ENCODE measurements at places on chromosomes 2 and 18.

- DNase-seq = no peak
Measured at GRCh38 chr2:106812383-106812782, 73.6 kb downstream of the ST6GAL2 start.

GRCh38 chr2:119028327-119029174, 86.6 kb downstream of the MARCO start:
- DNase-seq = no peak

GRCh38 chr2:226971084-226971483, 135.2 kb downstream of the RHBDD1 start:
- no peak for DNase-seq

DNA sequence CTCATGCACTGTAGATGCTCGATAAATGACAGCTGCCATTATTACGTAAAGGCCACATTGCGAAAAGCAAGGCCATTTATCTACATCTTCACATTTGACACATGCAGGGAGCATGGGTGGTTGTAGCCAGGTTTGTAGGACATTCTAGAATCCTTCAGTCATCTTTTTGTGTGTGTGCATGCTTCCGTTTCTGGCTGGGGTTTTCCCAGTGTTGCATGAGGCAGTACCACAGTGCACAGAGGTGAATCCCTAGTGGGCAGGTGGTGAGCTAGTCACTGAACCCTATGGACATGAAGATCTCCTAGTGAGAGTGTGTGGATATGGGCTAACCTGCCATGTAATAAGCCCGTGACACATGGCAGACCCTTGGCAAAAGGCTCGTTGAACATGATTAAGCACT, 151.8 kb upstream of the SLC14A2 start:
- DNase-seq = no peak

DNA sequence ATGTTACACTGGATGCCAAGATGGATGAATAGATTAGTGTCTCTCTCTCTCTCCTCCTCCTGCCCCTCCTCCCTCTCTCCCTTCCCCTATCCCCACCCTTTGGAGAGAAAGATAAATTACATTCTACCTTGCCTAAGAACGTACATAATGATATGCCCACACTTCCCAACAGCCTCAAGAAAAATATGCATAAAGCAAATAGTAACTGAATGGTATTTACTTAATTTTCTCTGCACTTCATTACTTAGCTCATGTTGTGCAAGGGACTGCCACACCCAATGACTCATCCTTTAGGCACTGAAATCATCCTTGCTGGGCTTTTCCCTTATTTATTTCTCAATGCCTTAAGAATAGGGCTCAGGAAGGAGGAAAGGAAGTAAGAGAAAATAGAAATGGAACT, 137.3 kb upstream of the PID1 start:
- DNase-seq = no peak

DNA sequence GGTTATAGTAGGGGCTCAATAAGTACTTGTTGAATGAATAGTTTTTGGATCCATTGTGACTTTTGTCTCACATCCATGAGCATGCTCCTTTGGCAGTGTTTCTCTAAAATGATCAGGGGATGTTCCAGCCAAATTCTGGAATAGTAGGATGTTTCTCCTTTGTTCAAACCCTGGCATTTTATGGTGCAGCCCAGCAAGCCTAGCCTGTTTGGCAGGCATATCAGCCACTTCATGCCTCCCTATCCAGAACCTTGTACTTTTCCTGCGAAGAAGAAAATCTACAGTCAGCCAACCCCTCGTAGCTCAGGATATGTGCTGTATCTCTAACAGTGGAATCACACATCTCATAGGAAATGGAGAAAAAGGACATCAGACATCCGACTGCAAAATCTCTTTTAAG, 27.1 kb upstream of the RPRD1A start:
- DNase-seq = no peak

DNA sequence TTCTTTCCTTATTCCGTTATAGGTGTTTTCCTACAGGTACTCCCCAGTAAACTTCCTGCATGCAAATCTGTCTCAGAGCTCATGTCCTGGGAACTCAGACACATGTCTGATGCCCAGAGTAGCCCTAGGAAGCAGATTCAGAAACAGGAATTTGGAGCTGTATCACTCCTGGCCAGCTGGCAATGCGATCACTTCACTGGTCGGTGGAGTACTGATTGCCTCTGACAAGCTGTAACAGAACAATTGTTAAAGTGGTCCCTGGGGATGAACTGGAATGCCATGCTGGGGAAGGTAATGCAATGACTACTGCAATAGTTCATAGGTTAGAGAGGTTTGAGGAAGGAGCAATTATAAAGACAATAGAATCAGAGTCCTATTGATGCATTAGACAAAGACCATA, 131.6 kb upstream of the DOCK10 start:
- DNase-seq = no peak

GRCh38 chr2:6109831-6110230, 417.6 kb downstream of the SOX11 start:
- DNase-seq = no peak

GRCh38 chr2:211598238-211598637, 940.4 kb downstream of the ERBB4 start:
- DNase-seq = no peak

DNA sequence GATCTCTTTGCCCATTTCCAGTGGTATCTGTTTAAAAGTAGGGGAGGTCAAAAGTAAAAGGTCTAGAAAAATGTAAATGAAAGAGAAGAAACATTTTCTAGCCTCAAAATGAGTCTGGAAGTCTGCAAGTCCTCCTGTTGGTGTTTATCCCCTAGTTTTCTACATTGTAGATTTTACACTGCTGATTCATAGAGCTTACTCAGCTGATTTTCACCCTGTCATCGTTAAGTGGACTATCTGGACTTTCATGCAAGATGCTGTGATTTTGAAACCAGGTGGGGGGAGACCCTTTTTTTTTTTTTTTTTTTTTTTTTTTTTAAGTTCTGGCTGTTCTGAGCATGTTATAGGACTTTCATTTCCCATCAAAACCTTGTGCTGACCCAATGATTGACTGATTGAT, 10.3 kb downstream of the HOXD3 start:
- DNase-seq = no peak

DNA sequence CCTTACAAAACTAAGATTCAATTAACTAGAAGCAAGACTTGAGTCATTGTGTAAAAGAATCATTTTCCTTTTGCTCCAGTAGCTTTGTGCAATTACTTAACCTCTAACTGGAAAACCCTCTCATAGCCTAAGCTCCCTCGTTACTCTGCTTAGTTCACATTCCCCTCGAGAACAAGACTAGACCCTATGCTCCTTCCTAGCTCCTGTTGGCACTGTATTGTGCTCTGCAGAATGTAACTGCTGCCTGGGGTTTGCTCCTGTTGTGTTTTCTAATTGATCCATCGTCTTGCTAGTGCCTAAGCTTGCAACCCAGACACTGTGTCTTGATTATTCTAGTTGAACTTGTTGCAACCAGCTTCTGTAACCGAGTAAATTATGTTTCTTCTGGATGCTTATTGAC, 347.0 kb downstream of the ZNF804A start:
- no peak for DNase-seq

DNA sequence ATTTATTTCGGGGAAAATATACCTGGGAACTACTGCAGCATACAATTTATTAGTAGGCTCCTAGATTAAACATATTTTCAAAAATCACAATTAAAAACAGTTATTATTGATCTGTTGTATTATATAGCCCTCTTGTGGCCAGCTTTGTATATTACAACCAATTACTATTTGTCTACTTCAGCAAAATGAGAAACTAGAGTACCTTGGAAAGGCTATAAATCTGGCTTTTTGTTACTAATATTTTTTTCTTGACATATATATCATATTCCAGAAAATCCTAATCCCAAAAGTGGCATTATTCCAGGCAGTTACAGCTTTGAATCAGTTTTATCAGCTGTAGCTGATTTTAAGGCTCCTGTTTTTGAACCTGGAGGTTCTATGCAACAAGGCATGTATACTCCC, 101.2 kb downstream of the UBR3 start:
- no peak for DNase-seq

GRCh38 chr2:207202645-207203044, 36.9 kb upstream of the KLF7 start:
- no peak for DNase-seq

- no peak for DNase-seq
Measured at GRCh38 chr2:176395273-176395854, 126.1 kb downstream of the MTX2 start.

DNA sequence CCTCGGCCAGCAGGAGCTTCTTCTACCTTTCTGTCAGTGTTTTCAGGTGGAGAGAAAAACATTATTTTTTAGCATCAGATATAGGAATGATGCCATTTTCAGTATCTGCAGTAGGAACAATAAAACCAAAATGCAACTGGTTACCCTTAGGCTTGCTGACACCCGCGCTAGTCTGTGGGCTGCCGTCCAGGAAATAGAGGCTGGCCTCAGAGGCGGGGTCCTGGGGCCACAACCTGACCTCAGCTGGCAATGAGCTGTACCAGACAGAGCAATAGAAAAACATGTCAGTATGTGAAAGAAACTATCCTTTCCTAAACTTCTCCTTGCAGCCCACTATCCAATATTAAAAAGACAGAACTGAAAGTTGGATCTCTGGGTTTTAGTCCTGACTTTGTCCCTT, 4.6 kb upstream of the ST6GAL2 start:
- DNase-seq = no peak

- DNase-seq = no peak
Measured at GRCh38 chr2:72892506-72893173, 5.4 kb downstream of the SPR start.

GRCh38 chr2:71410696-71411095, 42.7 kb upstream of the DYSF start:
- no peak for DNase-seq

DNA sequence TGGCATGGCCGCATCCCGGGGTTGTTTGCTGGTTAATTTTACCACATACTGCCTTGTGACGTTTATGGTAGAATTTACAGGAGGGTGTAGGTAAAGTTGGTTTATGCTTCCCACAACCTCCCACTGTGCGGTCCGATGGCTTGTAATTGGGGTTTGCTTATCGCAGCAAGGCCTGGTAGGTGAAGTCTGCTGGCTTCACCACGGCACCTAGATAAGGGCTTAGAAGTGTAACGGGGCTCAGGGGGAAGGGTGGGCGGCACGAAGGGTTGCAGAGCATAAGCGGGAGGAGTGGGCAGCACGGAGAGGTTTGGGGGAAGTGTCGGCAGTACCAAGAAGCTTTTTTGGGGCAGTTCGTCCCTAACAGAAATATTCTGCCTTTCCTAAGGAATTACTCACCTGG, 39.0 kb upstream of the TMEM131 start:
- DNase-seq = no peak

DNA sequence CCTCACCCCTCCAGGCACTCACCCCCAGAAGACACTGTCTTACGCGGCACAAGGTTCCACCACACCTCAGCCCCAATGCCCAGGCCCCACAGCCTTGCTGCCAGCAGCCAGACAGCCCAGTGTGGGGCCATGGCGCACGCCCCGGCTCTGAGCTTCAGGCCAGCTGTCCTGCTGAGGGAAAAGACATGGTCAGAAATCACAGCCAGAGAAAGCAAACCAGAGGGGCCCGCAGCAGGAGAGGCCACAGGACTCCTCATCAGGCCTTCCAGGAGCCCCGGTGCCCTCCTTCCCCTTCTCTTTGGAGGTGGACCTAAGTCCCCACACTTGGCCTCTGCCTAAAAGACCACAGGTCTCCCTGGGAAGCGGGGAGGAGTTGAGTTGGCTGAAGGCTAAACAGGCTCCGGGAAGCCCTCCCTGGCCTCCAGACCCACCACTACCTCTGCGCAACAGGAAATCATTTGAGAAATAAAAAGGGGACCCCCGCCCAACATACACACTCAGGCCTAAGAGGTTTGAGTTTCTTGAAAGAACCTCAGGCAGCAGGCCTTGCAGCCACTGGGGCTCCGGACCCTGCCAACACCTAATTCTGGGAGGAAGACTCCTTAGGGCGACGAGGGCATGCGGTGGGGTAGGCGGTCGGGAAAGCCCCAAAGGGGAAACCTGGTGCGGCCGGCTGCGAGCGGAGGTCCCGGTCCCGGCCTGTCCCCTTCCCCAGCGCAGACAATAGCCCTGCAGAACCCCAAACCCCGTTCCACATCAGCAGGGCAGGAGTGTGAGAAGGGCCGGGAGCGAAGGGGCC, 1.9 kb downstream of the SEMA4C start:
- no peak for DNase-seq

DNA sequence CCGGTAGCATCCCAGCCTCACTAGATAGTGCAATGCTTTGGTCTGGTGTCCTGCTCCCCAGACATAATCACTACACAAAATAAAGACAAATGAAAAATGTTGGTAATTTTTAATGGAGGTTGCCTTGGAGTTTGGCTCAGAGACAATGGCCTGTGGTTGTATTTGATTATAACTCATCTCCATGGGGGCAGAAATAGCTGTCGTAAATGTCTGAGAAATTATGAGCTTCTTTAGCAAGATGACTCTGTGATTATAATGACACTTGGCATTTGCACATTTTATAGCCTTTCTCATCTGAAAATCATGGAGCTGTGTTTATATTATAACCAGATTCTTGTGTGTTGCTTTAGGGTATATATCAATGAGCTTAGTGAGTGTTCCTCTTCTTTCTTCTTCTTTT, 1779.7 kb upstream of the CELF4 start:
- DNase-seq = no peak

DNA sequence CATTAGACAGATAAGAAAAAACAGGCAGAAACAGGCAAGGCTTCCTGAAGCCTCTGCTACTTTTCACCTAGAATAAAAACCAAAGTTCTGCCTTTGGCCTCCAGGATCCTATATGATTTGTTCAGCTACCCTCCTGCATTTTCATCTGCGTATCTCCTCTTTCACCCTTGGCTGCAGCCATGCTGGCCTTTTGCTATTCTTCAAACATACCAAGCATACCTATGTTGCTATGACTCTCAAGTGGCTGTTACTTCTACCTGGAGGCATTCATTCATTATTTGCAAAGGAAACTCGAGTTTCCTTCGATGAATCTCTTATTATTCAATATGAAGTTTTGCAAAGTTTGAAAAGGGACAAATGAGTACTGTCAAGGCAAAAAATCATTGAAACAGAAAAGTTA, 106.4 kb upstream of the HNMT start:
- DNase-seq = no peak

DNA sequence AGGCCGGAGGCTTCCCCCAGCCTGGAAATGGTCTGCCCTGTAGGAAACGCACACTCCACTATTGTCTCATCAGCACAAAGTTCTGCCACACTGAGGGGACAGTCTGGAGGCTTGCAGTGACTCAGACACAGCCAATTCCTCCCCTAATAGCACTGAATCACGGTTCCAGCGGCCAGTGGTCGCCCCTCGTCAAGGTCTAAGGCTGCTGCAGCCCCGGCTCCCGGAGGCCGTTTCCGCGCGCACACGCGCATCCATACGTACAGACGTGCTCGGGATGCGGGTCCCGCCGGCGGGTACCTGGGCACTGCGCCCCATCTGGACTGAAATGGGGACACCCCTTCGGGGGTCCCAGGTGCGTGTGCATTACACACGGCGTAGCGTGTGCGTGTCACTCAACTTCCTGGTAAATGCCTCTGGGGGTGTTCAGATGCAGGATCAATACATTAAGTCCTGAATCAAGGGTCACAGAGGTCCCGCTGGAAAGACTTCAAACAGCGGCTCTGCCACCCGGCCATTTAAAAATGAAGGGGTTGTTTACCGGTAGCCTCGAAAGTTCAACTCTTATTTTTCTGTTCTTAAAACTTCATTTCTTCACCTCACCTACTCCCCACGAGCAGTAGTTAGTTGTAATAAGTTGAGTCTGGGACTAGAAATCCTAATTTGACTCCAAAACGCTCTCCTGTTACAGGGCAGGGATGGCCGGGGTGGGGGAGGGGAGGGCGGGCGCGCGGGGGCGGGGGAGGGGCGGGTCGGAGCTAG, 572 bp upstream of the ZNF516 start:
- DNase-seq = no peak

All from stimulated activated CD4-positive, alpha-beta T cell treated with anti-CD3 and anti-CD28 coated beads, Interleukin-1b, Interleukin-23, amount 100 ng/mL, for 1 hour (primary cell).